ENCODE measurements at places on chromosomes 4 and X. TPM values are rescaled to one million over a fixed set of nuclear protein-coding genes. Genes with fewer than 3 reads are reported as not detected.

- H3K4me1 ChIP-seq: no peaks in the 10 kb centered on the region
- no peaks in the 10 kb centered on the region for H3K36me3 ChIP-seq
- no peaks in the 10 kb centered on the region for H3K27me3 ChIP-seq
- H3K27ac ChIP-seq: no peak overlapping the region
These were observed 47.5 kb downstream of the SLITRK2 start for GRCh38 chrX:145865082-145865481.

GRCh38 chr4:10831727-10832408 is 147.3 kb upstream of the CLNK start:
- H3K4me1 ChIP-seq: peaks cover 2% of the 10 kb centered on the region
- H3K27ac ChIP-seq: no peak overlapping the region
- DNase-seq: no peak
- no peaks in the 10 kb centered on the region for H3K36me3 ChIP-seq
- H3K27me3 ChIP-seq: no peaks in the 10 kb centered on the region

- H3K4me3 ChIP-seq: no peak overlapping the region
- H3K27me3 ChIP-seq: peaks cover 15% of the 10 kb centered on the region
- no peak overlapping the region for H3K27ac ChIP-seq
- no peaks in the 10 kb centered on the region for H3K36me3 ChIP-seq
- H3K4me1 ChIP-seq: peaks cover 15% of the 10 kb centered on the region
These were observed 97.0 kb upstream of the PTPN13 start for GRCh38 chr4:86497131-86497530.

DNA sequence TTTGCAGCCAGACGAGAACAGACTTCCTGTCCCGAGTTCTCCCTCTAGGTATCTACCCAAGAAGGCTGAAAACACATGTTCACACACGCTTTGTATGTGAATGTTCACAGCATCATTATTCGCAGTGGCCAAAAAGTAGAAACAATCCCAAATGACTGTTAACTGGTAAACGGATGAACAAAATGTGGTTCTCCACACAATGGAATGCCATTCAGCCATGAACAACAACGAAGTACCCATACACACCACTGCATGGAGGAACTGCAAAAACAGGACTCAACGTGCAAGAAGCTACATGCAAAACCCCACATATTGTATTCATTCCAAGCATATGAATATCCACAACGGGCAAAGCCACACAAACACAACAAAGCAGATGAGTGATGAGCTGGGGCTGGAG is 45.0 kb downstream of the PDHA1 start:
- no peak overlapping the region for H3K4me3 ChIP-seq
- DNase-seq: no peak
- H3K27me3 ChIP-seq: no peaks in the 10 kb centered on the region
- H3K36me3 ChIP-seq: no peaks in the 10 kb centered on the region
- H3K27ac ChIP-seq: no peak overlapping the region
- H3K4me1 ChIP-seq: no peaks in the 10 kb centered on the region

- H3K4me3 ChIP-seq: no peak overlapping the region
- peak; percentile 50 for DNase-seq
- peaks cover 35% of the 10 kb centered on the region for H3K36me3 ChIP-seq
- H3K27ac ChIP-seq: no peak overlapping the region
- H3K4me1 ChIP-seq: peaks cover 16% of the 10 kb centered on the region
- H3K27me3 ChIP-seq: no peaks in the 10 kb centered on the region
These were observed 23.0 kb upstream of the UBA6 start for GRCh38 chr4:67723949-67724348.

- H3K4me1 ChIP-seq: no peaks in the 10 kb centered on the region
- no peaks in the 10 kb centered on the region for H3K27me3 ChIP-seq
- no peak overlapping the region for H3K27ac ChIP-seq
- DNase-seq: no peak
These were observed 52.0 kb upstream of the ATOH1 start for GRCh38 chr4:93776386-93777080.

- H3K27me3 ChIP-seq: peaks cover 13% of the 10 kb centered on the region
- H3K4me3 ChIP-seq: no peak overlapping the region
- no peak for DNase-seq
- peaks cover 17% of the 10 kb centered on the region for H3K4me1 ChIP-seq
- no peaks in the 10 kb centered on the region for H3K36me3 ChIP-seq
These were observed 69.8 kb downstream of the GAB1 start for GRCh38 chr4:143406523-143406922.

DNA sequence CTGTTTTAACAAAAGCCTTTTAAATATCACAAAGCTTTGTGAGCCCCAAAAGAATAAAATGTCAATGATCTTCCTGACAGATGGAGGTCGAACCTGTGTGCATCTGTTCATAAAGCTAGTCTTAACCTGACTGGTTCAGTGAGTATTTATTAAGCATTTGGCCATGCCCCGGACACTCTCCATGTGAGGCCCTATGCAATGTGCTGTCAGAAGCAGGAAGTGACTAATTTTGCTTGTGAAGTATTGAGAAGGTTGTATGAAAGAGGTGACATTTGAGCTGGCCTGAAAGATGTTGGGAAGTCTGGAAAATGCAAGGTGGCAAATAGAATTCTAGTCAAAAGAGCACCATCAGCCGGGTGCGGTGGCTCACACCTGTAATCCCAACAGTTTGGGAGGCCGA is 171.4 kb downstream of the MSL3 start:
- no peak overlapping the region for H3K27ac ChIP-seq
- H3K4me1 ChIP-seq: no peaks in the 10 kb centered on the region
- no peak for DNase-seq
- H3K4me3 ChIP-seq: no peak overlapping the region
- H3K36me3 ChIP-seq: no peaks in the 10 kb centered on the region
- H3K27me3 ChIP-seq: no peaks in the 10 kb centered on the region

DNA sequence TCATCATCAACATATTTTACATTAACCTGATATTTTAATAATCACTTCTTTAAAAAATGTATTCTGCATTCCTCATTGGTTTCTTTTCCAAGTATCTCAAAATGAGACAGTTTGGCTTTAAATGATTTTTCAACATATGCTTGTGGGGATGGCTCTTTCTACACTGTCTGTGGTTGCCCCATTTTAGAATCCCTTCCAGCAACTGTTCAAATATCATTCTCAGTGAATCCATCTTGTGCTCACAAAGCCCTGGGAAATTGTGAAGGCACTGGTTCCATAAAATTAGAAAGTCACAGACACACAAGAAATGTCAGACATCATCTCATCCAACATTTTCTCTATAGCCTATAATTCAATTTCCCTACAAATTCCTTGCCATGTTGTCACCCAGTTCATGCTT is 103.5 kb downstream of the LNX1 start:
- no peaks in the 10 kb centered on the region for H3K4me1 ChIP-seq
- H3K27me3 ChIP-seq: peaks cover 23% of the 10 kb centered on the region
- H3K36me3 ChIP-seq: no peaks in the 10 kb centered on the region
- no peak overlapping the region for H3K27ac ChIP-seq

- DNase-seq: no peak
- no peaks in the 10 kb centered on the region for H3K27me3 ChIP-seq
- H3K4me3 ChIP-seq: no peak overlapping the region
- H3K4me1 ChIP-seq: no peaks in the 10 kb centered on the region
- no peaks in the 10 kb centered on the region for H3K36me3 ChIP-seq
These were observed 72.2 kb downstream of the FAM184B start for GRCh38 chr4:17708992-17709762.

GRCh38 chr4:117512414-117512813 is 427.0 kb upstream of the TRAM1L1 start:
- no peak overlapping the region for H3K4me3 ChIP-seq
- no peak for DNase-seq
- no peaks in the 10 kb centered on the region for H3K36me3 ChIP-seq

DNA sequence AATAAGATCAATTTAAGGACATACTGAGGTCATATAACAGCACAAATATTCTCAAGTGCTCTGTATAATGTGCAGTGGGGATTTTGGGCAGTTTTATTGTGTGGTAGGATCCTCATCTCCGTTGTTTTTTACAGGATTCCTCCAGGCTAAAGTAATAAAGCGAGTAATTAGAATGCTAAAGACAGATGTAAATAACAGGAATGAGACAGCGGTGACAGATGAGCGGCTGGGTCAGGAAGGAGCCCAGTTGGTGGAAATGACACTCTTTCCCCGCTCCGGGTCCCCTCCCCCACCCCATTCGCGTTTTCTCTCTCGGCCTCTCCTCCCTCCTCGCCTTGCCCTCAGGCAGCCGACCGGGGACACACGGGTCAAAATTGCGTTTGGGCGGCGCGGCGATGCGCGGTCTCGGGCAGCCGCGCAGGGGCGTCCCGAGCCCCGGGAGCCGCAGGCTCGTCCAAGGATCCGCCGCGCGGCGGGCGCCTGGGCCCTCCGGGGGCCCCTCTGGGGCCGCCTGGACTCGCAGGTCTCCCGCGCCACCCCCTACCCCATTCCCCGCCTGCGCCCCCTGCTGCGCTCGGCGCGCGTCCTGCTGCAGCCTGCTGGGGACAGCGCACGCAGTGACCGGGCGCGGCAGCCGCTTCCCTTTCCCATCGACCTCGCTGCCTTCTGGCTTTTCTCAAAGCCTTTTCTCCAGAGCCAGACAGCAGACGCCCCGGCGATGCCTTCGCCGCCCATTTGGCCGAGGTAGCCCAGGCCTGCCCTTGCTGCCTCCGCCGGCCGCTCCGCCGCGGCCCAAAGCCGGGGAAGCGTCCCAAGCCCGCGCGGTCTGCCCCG is 16.2 kb downstream of the POU4F2 start:
- no peaks in the 10 kb centered on the region for H3K36me3 ChIP-seq
- peaks cover 67% of the 10 kb centered on the region for H3K27me3 ChIP-seq
- peak overlapping the region; percentile 71 for H3K4me3 ChIP-seq

- H3K4me1 ChIP-seq: no peaks in the 10 kb centered on the region
- H3K4me3 ChIP-seq: peak within 1 kb of the TSS; percentile 70
These were observed at the start of gene FGD1 for GRCh38 chrX:54495814-54496516. Gene FGD1 (minus strand): TSS chrX:54496234. CDS start chrX:54495432, 802 bp downstream.

GRCh38 chr4:12555011-12555410 is 929.1 kb downstream of the RAB28 start:
- no peaks in the 10 kb centered on the region for H3K27me3 ChIP-seq
- H3K4me1 ChIP-seq: no peaks in the 10 kb centered on the region
- H3K4me3 ChIP-seq: no peak overlapping the region

DNA sequence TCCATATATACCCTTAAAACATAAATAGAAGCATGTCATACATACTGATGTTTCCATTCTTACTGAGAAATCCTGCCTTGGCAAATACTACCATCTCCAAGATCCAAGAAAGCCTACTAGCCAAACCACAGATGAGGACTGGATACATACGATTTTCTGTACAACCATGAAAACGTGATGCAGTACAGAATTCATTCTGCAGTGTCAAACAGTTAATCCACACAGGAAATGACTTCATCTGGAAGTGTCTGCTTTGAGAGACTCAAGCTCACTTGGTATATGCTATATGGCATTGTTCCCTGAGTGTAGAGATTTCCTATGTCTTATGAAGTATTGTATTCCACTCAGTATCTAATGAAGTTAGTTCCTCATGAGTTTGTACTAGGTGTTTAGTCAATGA is 94.3 kb downstream of the CT47B1 start:
- DNase-seq: no peak
- H3K27me3 ChIP-seq: no peaks in the 10 kb centered on the region
- H3K4me3 ChIP-seq: no peak overlapping the region

DNA sequence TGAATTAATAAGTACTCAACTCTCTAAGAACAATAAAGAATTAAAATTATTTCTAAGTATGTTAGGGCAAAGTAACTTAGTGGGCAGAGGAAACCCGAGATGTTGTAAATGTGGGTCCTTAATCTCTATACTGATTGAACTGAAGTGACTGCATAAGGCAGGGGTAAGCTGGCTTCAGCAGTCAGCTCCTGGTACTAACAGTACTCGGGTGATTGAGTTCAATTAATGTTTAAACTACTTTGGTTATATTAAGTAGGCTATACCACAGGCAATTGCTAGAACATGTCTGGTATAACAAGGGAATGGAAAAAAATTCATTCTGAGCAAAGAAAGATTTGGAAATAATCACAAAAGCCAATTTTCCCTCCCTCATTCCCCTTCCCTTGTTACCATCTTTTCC is 90.7 kb downstream of the LNX1 start:
- H3K27me3 ChIP-seq: no peaks in the 10 kb centered on the region
- H3K27ac ChIP-seq: no peak overlapping the region
- no peaks in the 10 kb centered on the region for H3K4me1 ChIP-seq
- H3K36me3 ChIP-seq: no peaks in the 10 kb centered on the region

GRCh38 chr4:137310166-137310565 is 222.1 kb downstream of the PCDH18 start:
- no peak overlapping the region for H3K4me3 ChIP-seq
- DNase-seq: no peak
- no peak overlapping the region for H3K27ac ChIP-seq
- H3K27me3 ChIP-seq: no peaks in the 10 kb centered on the region

GRCh38 chrX:123361371-123361770 is 177.3 kb downstream of the GRIA3 start:
- no peaks in the 10 kb centered on the region for H3K4me1 ChIP-seq
- no peaks in the 10 kb centered on the region for H3K27me3 ChIP-seq
- H3K27ac ChIP-seq: no peak overlapping the region

DNA sequence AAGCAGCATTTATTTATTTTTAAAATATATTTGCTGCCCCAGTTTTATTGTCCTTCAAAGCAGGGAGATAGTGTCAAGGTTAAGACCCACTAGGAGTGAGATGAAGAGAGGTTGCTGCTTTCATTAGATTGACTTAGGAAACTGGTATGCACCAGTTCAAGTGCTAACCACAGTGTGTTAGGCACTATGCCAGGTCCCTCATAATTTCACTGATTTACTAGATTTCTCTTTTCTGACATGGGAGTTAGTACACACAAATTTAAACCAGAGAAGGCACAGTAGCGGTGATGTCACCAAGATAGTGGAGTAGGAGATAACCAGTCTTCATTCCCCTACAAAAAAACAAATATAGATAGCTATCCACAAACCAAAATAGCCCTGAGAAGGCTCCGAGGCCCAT is 14.3 kb downstream of the RRAGB start:
- H3K36me3 ChIP-seq: peaks cover 46% of the 10 kb centered on the region
- H3K4me3 ChIP-seq: no peak overlapping the region
- H3K4me1 ChIP-seq: peaks cover 5% of the 10 kb centered on the region
- H3K27me3 ChIP-seq: no peaks in the 10 kb centered on the region

DNA sequence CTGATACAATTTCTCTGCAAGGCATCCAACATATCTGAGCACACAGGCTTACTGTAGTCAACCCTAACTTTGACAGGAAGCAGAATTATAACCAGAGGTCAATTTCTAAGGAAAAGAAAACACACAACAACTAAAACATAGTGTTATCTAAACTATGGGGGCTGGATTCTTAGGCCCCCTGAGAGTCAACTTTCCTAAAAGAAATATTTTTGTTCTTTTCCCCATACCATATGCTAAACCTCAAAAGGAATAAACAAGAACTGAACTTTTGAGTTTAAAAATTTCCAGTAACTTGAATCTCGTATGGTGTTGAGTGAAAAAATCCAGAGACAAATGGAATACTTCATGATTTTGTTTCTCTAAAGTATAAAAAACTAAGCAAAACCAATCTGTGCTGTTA is 42.9 kb downstream of the ATXN3L start:
- H3K4me1 ChIP-seq: peaks cover 2% of the 10 kb centered on the region
- no peak overlapping the region for H3K27ac ChIP-seq
- no peaks in the 10 kb centered on the region for H3K27me3 ChIP-seq
- H3K36me3 ChIP-seq: peaks cover 2% of the 10 kb centered on the region
- no peak overlapping the region for H3K4me3 ChIP-seq
- no peak for DNase-seq

GRCh38 chrX:23515028-23515427 is 152.3 kb upstream of the PRDX4 start:
- H3K27me3 ChIP-seq: no peaks in the 10 kb centered on the region
- DNase-seq: no peak
- no peaks in the 10 kb centered on the region for H3K36me3 ChIP-seq

GRCh38 chr4:188295899-188296298 is 156.7 kb downstream of the TRIML1 start:
- H3K36me3 ChIP-seq: no peaks in the 10 kb centered on the region
- H3K4me1 ChIP-seq: no peaks in the 10 kb centered on the region
- no peaks in the 10 kb centered on the region for H3K27me3 ChIP-seq
- no peak overlapping the region for H3K4me3 ChIP-seq
- H3K27ac ChIP-seq: no peak overlapping the region
- DNase-seq: no peak

DMP1 gene
- not detected for total RNA-seq

EPGN gene
- not detected for total RNA-seq

MAGED4B gene
- total RNA-seq: 0.52 TPM

TXLNG gene
- total RNA-seq: 23.4 TPM

S100G gene
- not detected for total RNA-seq

SRPK3 gene
- not detected for total RNA-seq

Data from activated CD4-positive, alpha-beta T cell treated with anti-CD3 and anti-CD28 coated beads, Interleukin-2, amount 10 ng/mL, durations not matched to agents 24 days and 14 days (primary cell).